ENCODE measurements at places on chromosomes 1 and 21.
A peak's percentile ranks its signal among the peaks of the same experiment; 100 is the strongest.

GRCh38 chr1:66925558-66925910 is 744 bp downstream of the MIER1 start:
- peaks cover 25% of the 10 kb centered on the region for H3K36me3 ChIP-seq
- DNase-seq = no peak
- peak overlapping the region; percentile 96 for H3K27ac ChIP-seq
- H3K4me1 ChIP-seq = peaks cover 43% of the 10 kb centered on the region

- no peak overlapping the region for H3K4me3 ChIP-seq
- H3K36me3 ChIP-seq = no peaks in the 10 kb centered on the region
- H3K27me3 ChIP-seq = no peaks in the 10 kb centered on the region
- DNase-seq = no peak
- peaks cover 33% of the 10 kb centered on the region for H3K4me1 ChIP-seq
These were observed 8.5 kb upstream of the B4GALT3 start for GRCh38 chr1:161185732-161186311.

GRCh38 chr1:11429226-11429625 is 49.7 kb upstream of the DISP3 start:
- H3K36me3 ChIP-seq = no peaks in the 10 kb centered on the region
- H3K27me3 ChIP-seq = peaks cover 49% of the 10 kb centered on the region
- H3K27ac ChIP-seq = no peak overlapping the region
- DNase-seq = no peak
- no peaks in the 10 kb centered on the region for H3K4me1 ChIP-seq
- H3K4me3 ChIP-seq = no peak overlapping the region

- no peak for DNase-seq
- no peak overlapping the region for H3K27ac ChIP-seq
- no peaks in the 10 kb centered on the region for H3K36me3 ChIP-seq
- H3K4me1 ChIP-seq = no peaks in the 10 kb centered on the region
- peaks cover 26% of the 10 kb centered on the region for H3K27me3 ChIP-seq
- no peak overlapping the region for H3K4me3 ChIP-seq
These were observed 12.0 kb upstream of the KLHL20 start for GRCh38 chr1:173702736-173703135.

Data from MCF 10A (cell line).